Left renal pelvis (tissue), 4 donors: ENCODE measurements at places on chromosomes 4 and X.

GRCh38 chr4:138401334-138401733, 159.2 kb upstream of the SLC7A11 start:
- no peak for DNase-seq

DNA sequence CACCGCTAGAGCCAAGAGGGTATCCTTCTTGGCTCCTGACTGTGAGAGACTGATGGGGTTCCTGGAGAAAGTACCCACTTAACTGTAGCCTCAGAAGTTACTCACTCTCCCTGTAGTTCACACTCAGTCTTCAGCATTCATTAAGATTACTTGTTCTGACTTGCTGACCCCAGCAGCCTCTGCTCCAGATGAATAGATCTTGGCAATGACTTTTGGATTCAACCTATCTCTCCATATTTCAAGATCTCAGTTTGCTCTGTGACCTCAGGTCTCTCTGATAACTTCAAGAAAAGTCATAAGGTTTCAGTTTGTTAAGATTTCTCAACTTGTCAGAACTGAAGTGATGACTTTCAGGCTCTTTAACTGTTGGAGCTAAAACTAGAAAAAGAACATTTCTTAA, 825.6 kb downstream of the PCDH7 start:
- no peak for DNase-seq

DNA sequence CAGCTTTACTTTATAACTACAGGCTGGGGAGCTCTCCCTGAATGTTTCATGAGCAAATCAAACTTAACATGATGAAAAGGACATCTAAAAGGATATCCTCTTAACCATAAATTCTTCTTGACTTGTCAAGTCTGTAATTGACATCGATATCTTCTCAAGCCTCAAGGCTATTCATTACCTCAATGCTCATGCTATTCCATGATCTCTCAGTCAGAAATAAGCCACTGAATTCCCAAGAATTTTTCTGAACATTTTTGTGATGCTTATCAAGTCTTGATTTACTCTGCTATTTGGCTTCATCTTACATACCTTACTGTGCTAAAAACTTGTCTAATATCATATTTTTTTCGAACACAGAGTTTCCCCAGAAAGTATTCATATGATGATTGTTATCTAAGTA, 433.4 kb downstream of the PDGFC start:
- DNase-seq: no peak

DNA sequence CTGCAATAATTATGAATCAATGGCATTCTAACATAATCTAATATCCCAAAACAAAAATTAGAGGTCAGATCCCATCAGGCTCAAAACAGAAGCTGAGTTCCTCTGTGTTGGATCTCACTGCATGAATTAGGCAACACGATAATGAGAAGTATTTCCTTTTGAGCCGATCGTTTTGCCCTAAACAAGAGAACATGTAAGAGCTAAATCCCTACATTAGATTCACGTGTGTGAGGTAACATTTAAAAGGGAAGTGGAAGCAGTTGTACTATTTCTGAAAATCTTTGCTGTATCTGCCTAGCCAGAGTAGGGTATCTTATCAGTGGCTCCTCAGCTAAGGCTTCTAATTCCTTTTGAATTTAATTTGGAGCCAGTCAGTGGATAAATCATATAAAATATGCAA, 115.6 kb downstream of the C4orf51 start:
- no peak for DNase-seq

DNA sequence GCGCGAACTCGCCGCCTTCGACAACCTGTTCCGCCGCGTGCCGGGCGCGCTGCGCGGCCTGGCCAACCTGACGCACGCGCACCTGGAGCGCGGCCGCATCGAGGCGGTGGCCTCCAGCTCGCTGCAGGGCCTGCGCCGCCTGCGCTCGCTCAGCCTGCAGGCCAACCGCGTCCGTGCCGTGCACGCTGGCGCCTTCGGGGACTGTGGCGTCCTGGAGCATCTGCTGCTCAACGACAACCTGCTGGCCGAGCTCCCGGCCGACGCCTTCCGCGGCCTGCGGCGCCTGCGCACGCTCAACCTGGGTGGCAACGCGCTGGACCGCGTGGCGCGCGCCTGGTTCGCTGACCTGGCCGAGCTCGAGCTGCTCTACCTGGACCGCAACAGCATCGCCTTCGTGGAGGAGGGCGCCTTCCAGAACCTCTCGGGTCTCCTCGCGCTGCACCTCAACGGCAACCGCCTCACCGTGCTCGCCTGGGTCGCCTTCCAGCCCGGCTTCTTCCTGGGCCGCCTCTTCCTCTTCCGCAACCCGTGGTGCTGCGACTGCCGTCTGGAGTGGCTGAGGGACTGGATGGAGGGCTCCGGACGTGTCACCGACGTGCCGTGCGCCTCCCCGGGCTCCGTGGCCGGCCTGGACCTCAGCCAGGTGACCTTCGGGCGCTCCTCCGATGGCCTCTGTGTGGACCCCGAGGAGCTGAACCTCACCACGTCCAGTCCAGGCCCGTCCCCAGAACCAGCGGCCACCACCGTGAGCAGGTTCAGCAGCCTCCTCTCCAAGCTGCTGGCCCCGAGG, 27.0 kb downstream of the NYX start:
- no peak for DNase-seq

DNA sequence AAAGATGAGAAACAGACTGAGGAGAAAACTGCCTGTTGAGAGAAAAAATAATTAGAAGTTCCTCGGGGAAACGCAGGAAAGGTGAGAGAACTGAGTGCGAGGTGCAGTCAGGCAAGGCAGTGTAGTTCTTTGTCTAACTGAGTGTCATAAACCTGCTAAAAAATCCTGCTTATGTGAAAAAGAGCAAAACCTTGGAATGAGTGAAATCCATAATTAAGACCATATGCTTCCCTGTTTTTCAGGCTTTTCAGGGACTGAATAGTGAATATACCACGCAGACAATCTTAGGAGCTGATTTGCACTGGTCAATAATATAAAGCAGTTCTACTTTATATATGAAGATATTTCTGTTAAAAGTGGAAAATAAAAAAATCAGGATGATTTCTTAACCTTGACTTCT, 104.9 kb downstream of the RASGEF1B start:
- no peak for DNase-seq
